ENCODE measurements at places on chromosomes 2 and 18.

DNA sequence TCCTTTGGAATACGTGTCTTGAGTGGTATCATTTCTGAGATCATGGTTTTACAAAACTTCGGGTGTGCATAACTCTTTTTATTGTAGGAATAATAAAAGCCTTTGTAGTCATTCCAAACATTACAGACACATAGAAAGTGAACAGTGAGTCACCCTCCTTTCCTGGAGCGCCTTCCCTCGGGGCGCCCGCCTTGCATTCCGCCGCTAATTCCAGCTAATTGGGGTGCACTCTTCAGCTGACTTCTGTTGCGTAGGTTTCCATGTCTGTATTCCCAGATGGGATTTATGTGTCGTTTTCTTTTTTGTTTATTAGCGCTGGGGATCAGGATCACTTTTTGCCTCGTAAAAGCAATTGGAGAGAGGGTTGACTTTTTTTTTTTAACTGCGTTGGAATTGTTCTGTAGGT lies 18.7 kb downstream of the SH3BP4 start:
- no peak for DNase-seq

GRCh38 chr2:120319686-120320317 lies 26.1 kb upstream of the INHBB start:
- DNase-seq: no peak

GRCh38 chr18:13211534-13211933 lies 7.0 kb upstream of the LDLRAD4 start:
- DNase-seq: no peak

DNA sequence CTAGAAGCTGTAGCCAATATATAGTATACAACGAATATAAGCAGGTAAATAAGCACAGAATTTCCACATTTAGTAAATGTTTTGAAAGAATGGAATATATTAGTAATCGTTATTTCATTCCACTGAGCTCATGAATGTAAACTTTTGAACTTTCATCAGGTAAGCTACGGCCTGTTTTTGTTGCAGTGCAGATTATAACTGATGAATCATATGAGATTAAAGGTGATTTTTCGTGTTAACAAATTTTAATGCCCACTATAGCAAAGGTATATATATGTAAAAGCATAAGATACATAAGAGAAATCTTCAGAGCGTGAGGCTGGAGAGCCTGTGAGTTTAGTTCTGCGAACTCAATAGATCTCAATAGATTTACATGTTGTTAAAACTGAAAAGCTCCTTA lies 1.1 kb downstream of the SCYGR1 start:
- DNase-seq: no peak

DNA sequence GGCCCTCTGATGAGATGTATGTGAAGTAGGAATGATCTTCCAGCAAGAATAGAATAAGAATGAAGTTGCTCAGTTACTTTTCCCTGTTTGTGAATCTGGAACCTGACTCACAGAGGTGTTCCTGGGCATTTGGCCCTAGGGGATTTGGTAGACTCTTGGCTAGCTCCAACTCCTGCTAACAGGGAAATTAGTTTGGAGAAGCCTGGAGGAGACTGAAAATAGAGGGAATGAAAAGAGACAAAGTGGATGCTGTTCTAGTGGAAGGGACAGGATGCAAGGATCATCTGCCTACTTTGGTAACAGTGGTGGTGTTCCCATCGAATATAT lies 19.6 kb downstream of the TMEM17 start:
- no peak for DNase-seq

All from RCC 7860 (cell line).